ENCODE measurements at places on chromosomes 2 and 18.

DNA sequence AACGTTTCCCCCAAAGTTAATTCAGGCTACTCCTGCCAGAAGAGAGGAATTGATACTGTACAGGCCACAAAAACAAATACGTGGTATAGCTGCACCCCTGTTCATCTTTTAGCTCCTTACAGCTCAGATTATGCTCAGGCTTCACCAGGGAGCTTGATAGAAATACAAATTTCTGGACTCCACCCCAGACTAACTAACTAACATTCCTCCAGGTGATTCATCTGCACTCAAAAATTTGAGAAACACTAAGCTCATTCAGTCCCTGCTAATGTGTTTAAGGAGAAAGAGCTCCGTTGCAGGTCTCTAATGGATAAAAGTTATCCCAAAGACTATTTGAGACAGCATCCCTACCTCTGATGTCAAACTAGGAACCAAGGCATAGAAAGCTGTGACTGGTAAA lies 36.8 kb upstream of the UNC80 start:
- DNase-seq = no peak

DNA sequence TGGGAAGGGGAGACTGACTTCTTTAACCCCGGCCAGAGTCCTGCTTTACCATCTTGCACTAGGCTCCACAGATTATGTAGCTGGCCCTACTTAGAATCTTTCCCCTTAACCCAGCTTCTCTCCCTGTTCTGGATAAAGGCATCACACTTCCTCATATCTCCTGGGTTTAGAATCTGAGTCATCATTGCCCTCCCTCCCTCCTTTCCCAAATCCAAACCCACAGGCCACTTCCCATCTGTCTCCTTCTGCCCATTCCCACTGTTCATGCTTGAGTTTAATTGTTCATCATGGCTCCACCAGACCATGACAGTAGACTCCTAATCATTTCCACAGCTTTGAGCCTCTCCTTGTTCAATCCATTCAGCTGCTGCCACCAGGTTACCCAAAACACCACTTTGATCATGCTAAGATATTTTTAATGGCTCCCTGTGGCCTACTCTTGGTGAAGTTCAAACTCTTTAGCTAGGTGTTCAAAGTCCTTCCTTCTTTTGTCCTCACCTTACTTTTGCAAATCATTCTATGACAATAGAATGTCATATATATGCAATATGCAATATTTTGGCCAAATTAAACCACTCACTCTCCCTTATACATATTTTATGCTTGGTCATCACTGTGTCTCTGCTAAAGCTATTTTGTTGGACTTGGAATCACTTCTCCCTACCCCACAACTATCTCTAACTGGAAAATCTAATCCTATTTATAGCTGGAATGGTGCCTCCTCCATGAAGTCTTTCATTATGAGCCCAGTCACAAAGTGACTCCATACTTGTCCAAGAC lies 5.5 kb downstream of the PDE11A start:
- no peak for DNase-seq

GRCh38 chr2:99624677-99625076 lies 134.9 kb upstream of the REV1 start:
- DNase-seq = no peak

DNA sequence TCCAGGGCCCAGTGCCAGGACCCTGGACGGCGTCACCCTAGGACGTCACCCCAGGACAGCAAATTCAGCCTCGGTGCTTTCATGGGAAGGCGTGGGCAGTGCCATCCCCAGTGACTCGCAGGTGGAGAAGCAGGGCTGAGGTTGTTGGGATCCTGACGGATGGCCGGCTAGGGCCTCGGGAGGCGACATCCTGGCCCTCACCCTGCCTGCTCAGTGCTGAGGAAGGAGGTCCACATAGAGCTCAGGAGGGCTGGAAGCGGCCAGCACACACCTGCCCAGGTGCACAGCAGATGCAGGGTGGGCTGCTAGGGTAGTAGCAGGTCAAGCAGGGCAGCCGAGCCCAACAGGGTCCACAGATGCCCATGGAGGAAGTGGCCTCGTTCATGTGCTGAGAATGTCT lies 482.0 kb upstream of the SALL3 start:
- no peak for DNase-seq

DNA sequence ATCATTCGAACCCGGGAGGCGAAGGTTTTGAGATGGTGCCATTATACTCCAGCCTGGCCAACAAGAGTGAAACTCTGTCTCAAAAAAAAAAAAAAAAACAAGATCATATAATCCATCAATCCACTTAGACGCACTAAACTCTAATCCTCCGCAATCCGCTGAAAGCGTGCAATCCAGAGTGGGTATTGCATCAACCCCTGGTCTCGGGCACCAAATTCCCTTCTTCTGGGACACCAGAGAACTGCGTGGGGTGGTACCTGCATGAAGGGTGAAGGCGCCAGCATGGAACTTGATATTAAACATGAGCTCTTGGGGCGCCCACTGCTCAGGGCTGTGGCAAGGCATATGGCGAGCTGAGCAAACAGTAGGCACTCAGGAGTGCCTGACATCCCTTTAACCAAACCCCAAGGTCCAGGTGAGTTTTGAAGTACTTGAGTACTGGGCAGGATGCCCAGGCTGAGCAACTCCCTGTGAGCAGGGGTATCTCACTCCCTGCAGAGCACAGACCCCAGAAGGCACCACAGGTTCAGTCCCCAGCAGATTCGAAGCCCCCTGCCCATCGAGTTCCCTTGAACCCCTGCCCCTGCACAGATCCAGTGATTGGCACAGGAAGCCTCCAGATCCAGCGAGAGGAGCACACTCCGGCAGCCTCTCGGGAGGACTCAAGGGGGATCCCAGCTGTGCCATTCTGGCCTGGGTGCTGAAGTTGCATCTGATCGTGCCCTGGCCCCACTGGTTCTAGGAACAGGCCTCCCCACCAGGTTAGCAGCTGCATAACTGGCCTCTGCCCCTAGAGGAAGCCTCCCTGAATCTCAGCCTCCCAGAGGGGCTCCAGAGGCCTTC lies 8.0 kb downstream of the ALPI start:
- DNase-seq = no peak

DNA sequence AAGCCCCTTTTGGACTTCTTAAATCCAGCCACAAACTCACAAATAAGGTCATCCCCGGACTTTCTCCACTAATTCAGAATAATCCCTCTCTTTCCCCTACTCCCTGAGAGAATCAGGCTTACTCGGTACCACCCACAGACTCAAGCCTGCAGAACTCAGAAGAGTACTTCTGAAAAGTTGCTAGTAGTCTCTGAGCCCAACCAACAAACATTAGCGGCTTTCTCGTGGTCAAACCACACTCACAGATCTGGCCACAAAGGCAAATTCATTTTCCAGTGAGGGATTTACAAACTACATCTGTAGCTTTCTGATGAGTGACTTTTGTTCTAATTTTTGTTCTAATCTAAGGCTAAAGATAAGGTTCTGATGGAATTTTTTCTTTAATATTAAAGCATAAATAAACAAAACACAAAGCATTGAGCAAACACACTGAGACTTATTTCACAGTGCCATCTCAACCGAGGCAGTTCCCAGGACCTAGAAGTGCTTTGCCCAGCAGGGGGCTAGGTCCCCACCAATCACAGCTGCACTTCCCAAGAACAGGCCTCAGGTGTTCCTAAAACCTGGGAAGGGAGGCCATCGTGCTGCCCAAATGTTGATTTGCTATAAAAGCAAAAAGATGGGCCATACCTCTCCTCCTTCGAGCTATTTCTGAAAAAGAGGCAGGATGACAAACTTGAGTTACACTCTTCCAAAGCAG lies 110.7 kb downstream of the COLEC12 start:
- no peak for DNase-seq

DNA sequence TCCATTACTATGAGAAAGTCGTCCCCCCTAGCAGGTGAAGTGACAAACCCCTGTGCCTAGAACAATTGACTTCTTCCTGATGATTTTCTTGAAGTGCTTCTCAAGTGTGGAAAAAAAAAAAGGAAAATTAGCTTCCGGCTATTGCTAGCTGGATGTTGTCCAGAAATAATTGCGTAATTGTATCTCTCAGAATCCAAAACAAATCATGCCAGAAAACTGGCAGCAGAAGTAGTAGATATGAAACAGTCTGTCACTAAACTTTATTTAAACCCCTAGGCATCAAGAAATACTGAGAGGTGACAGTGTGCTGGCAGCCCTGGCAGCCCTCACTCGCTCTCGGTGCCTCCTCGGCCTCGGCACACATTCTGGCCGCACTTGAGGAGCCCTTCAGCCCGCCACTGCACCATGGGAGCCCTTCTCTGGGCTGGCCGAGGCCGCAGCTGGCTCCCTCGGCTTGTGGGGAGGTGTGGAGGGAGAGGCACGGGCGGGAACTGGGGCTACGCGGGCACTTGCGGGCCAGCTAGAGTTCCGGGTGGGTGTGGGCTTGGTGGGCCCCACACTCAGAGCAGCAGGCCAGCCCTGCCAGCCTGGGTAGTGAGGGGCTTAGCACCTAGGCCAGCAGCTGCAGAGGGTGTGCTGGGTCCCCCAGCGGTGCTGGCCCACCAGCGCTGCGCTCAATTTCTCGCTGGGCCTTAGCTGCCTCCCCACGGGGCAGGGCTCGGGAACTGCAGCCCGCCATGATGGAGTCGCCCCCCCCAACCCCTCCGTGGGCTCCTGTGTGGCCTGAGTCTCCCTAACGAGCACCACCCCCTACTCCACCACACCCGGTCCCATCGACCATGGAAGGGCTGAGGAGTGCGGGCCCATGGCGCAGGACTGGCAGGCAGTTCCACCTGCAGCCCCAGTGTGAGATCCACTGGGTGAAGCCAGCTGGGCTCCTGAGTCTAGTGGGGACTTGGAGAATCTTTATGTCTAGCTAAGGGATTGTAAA lies 80.5 kb upstream of the ABCA12 start:
- DNase-seq = no peak

- no peak for DNase-seq
Observed at GRCh38 chr2:230668939-230669303, 43.7 kb upstream of the CAB39 start.

- no peak for DNase-seq
Observed at GRCh38 chr2:237425320-237425719, 11.4 kb upstream of the COL6A3 start.

DNA sequence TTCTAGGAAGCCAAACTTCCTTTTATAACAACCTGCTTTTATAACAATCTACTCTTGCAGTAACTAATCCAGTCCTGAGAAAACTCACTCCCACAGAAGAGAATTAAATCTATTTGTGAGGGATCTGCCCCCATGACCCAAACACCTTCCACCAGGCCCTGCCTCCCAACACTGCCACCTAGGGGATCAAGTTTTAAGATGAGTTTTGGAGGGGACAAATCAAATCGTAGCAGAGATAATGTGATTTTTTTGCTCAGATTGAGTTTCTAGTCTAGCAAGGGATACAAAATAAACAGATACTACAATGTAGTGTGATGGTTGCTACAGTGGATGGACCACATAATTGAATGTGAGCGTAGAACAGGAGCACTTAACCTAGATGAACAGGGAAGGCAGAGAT lies 52.2 kb downstream of the NCOA1 start:
- no peak for DNase-seq

GRCh38 chr2:83900862-83901261 lies 558.2 kb downstream of the SUCLG1 start:
- no peak for DNase-seq

GRCh38 chr18:24187049-24187448 lies 48.2 kb downstream of the CABYR start:
- no peak for DNase-seq

GRCh38 chr2:8312221-8312620 lies 369.6 kb upstream of the ID2 start:
- DNase-seq = no peak

- no peak for DNase-seq
Observed at GRCh38 chr18:63762518-63762917, 12.7 kb upstream of the SERPINB7 start.

DNA sequence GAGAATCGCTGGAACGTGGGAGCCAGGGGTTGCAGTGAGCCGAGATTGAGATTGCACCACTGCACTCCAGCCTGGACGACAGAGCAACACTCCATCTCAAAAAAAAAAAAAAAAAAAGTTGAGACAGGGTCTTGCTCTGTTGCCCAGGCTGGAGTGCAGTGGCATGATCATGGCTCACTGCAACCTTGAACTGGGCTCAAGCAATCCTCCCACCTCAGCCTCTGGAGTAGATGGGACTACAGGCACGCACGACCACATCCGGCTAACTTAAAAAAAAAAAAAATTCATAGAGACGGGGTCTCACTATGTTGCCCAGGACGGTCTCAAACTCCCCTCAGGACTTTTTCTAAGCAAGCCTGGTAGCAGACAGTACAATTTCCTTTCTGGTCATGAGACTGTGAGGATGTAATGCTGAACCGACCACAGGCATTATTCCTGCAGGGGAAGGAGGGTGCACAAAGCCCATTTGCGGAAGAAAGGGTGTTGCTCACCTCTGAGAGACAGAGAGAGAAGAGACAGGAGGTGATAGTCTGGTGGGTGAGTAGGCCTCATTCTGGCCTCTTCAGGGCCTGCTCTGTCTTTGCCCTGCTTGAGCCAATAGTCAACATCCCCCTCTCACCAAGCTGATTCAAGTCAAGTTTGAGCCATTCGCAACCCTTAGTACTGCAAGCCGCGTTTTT lies 205.3 kb downstream of the ZFP36L2 start:
- no peak for DNase-seq

DNA sequence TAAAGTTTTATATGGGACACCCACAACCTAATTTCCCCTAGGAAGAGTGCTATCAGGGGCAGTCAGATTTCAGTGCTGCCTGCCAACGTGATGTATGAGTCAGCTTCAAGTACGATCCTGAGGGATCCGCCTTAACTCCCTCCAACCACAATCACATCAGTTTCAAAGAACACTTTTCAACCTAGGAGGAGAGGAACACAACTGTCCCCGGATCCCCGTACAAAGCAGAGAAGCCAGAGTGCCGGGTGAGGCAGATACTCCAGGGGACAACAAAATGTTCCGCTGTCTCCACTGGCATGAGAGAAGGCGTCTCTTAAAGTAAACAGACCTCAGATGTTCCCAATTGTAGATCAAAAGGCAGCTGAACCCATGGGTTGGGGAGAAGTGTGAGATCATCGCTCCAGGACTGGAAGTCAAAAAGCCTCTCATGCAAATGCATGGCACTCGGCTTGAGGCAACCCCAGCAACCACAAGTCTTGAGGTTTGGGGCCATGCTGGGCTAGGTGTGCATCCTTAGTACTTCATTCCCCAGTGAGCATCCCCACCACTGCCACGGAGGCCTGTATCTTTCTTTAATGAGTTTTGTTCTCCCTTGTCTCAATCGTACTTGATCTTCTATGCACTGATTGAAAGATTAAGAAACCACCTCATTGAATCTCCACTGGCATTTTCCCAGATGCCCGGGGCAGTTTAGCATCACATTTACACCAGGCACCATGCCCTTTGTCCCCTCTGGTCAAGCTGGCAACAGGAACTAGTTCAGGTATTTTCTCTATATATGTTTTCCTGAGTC lies 91.0 kb upstream of the CCBE1 start:
- no peak for DNase-seq

DNA sequence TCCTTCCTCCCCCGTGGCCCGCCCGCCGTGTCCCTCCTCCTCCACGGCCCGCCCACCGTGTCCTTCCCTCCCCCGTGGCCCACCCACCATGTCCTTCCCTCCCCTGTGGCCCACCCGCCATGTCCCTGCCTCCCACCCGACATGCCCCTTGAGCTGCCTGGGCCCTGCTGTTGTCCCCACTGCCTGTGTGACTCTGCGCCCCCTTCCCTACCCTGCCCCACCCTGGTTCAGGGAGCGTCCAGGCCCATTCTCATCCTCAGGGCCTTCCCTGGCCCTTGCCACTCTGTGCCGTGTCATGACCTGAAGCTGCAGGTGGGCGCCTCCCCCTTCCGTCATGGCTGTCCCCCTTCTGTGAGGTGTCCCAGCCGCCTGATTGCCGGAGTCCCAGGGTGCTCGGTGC lies 20.7 kb downstream of the D2HGDH start:
- DNase-seq = no peak

Data from activated T-helper 1 cell treated with anti-CD3 and anti-CD28 coated beads, Interleukin-2, amount 50 U/mL, for 16 hours (primary cell).